ENCODE measurements at places on chromosomes 5 and 9.

- DNase-seq: peak; percentile 71
These were observed 104.3 kb upstream of the PHYKPL start for GRCh38 chr5:178336889-178337288.

GRCh38 chr9:92141144-92142129 lies 26.2 kb upstream of the SPTLC1 start:
- DNase-seq: no peak

DNA sequence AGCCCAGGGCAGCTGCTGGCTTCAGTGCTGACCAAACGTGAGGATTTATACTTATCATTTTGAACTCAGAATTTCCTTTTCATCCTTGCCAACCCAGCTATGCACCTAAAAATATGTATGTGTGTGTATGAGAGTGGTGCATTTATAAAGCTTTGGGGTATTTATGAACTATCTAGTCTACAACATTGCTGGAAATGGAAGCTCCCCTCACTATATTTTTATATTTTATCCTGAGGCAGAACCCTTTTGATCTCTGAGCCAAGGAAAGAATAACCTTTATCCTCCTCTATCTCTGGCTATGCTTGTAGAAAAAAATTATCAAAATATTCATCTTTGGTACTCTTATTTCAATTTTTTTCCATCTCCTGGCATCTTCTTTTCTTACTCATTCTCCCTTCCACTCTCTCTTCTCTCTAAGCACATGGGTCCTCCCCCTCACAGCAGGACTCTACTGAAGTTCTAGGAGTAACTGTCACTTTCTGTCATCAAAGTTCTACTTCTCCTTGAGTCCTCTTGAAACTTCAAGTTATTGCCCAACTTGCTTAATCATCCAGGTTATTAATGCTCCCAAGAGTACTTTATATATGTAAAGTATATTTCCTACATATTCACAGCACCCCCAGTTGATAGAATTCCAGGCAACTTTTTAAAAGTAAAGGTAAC lies 190.9 kb downstream of the HINT1 start:
- no peak for DNase-seq

GRCh38 chr5:53490747-53491146 lies 10.3 kb downstream of the FST start:
- DNase-seq: no peak

DNA sequence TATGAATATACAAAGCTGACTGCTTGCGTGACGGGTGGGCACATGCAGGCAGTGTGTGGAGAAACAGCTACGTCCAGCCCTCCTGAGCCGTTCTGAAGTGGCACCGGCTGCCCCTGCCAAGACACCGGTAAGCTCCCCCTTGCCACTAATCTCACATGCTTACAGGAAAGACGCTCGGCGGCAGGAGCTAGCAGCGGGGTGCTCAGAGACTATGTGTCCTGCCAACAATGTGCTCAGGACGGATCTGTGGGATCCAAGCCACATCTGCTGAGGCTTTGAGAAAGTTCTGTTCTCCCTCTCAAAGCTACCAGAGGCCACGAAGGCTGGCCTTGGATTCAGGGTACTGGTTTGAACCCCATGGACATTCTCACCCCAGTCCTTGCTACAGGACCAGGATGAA lies 157.2 kb upstream of the PHYKPL start:
- no peak for DNase-seq

GRCh38 chr9:121075251-121076036 lies 689 bp downstream of the CNTRL start:
- no peak for DNase-seq

- DNase-seq: no peak
These were observed 25.1 kb upstream of the MED10 start for GRCh38 chr5:6403416-6403815.

DNA sequence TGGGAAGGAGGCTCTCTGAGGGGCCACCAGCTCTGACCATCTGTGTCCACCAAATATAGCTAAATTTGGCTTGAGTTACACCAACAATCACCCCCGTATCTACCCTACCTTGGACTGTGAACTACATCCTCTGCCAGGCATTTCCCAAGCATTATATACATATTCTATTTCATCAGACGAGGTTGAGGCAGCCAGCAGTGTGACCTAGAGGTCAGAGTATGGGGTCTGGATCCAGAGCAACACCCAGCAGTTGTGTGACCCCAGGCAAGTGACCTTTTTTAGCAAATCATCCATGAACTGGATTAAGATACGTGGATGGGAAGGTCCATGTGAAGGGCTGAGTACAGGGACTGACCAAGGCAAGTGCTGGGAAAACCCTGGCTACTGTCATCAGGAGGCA lies 180.6 kb downstream of the HSPA4 start:
- DNase-seq: no peak

DNA sequence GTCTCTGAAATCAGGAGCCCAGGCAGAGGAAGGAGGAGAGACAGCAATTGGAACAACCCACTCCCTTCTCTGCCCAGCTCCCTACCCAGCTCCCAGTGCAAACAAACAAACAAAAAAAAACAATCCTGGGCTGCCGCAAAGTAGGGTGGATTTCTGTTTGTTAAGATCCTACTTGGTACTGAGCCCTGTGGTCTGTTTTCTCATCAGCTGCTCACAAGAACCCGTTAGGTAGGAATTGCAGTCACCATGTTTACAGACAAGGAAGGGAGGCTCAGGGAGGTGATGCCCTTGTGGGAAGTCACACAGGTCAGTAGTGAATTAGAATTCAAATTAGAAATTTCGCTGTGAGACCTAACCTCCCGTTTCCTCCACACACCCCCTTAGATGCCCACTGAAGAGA lies 128.8 kb upstream of the RAD23B start:
- no peak for DNase-seq

- DNase-seq: no peak
These were observed 51.7 kb upstream of the SLC27A6 start for GRCh38 chr5:128913551-128913950.

DNA sequence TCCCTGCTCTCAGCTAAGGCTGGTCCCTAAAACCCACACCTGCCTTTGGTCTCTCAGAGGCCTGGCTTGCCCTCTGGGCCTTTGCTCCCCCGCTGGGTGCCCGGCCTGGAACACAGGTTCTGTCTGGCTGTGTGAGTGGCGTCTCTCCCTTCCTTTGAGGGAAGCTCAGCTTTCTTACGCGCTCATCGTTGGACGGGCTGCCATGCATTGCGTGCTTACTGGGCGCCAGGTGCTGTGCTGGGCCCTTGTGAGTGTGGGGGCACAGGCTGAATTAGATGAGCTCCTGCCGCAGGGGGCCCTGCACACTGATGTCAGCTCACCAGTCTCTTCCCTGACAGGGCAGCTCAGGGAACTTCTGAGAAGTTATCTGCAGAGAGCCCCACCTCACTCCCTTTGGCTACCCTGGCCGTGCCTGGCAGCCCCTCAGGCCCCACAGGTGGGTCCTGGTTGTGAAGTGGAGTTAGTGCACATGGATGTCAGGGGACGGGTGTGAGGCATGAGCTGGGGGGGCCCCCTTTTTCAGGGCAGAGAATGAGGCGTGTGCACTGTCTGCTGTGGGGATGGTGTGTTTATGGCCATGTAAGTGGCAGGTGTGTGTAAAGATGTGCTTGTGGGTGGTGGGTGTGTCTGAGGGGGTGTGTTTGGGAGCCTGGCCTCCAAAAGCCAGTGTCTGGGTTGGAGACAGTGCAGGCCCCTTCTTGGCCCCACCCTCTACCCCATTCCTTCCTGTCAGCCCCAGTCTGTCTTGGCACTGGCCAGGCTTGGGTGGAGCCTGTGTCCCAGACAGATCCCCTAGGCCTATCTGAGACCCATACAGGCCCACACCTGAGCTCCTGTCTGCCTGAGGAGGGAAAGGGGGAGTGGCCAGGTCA lies 7.5 kb upstream of the RMND5B start:
- DNase-seq: no peak

GRCh38 chr5:31753700-31754357 lies 114.9 kb downstream of the PDZD2 start:
- no peak for DNase-seq

DNA sequence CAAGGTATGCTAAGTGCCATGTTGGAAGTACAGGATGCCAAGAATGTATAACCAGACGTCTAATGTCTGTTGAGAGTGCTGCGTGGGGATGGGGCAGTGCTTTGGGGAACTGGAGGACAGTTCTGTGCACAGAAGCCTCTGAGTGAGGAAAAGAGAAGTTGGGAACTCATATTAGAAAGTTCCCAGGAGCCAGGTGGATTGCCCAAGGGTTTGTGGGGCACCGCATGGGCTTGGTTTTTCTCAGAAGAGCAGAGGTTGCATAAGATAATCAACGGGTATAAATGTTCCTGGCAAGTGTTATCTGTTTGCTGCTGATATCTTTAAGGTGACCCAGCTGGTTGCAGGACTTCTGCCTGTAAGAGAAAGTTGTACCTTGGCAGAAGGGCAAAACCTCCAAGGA lies 13.1 kb downstream of the HRH2 start:
- DNase-seq: no peak

DNA sequence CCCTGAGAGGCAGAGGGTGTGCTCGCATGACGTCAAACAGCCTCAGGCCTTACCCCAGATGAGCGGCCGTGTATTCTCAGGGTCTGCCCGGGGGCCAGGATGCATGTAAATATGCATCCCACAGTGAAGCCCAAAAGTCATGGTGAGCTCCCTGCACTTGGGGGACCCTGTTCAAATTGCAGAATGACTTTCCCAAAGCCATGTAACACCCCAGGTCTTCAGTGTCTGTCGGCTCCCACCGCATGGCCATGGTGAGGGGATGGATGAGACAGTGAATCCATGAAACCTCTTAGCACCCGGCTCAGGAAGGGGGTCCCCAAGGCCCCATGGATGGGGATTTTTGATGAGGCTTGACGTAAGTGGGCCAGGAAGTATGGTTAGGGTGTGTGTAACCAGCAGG lies 9.3 kb upstream of the COL5A1 start:
- DNase-seq: no peak

- no peak for DNase-seq
These were observed 68.1 kb downstream of the RNF38 start for GRCh38 chr9:36332006-36332405.

GRCh38 chr5:135724617-135725016 lies 109.8 kb upstream of the SLC25A48 start:
- DNase-seq: no peak

GRCh38 chr5:140996060-140996459 lies 29.8 kb downstream of the PCDHAC2 start:
- no peak for DNase-seq

DNA sequence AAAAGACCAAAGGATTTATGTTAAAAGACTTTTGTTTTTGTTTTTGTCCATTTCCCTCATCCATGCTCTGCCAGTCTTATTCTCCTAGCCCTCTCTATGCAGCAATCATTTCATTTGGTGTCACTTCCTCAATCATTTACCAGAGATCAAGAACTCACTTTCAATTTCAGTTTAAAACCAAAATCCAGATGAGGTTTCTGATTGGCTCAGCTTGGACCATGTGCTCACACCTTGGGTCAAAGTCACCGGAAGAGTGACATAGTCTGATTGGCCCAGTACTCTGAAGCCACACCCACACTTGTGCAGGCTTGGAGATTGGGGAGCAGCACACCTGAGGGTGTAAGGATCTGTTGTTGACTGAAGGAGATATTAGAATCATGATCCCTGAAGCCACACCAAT lies 79.6 kb downstream of the TLR4 start:
- DNase-seq: no peak

DNA sequence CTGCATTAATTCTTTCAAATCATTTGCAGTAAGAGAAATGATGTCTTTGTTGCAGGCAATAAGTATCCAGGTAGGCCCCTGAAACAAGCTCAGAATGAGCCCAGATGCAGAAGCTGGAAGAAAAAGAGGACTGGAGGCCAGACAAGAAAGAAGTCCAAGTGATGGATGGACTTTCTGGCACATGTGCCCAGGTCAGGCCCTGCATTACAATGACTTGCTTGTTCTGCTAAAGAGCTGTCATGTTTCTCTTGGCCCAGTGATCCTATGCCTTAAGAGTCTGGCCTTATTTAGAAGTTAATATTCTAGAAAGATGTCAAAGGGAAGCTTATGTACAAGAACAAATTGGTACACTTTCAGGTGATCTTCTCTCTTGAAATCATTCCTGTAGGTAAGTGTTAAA lies 64.8 kb downstream of the DPYSL3 start:
- DNase-seq: no peak

- no peak for DNase-seq
These were observed 455.4 kb downstream of the EBF1 start for GRCh38 chr5:158644301-158644700.

DNA sequence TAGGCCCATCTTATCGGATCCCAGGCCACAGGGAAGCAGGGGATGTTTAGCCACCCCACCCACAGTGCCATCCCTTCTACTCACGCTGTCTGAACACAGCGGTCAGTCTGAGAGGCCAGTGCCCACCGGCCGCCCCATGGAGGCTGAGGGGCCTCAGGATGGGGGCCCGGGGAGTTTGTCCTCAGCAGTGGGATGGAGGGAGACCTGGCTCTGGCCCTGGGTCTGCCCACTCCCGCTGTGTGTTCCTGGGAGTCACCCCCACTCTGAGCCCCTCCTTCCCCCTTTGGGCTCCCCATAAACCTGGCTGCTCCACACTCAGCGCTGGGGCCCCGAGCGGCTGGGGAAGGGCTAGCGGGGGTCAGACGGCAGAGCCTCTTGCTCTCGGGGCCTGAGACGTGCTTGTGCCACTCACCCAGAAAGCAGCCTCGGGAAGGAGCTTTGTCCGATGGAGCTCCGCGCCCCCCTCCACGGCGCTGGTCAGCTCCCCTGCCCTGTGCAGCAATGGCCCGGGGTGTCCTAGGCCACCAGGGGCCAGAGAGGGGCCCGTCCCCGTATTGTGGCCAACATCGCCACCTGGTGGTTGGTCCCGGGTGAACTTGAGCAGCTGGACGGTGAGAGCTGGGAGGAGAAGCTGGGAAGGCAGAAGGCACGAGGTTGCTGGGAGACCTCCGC lies 10.9 kb upstream of the LAMC3 start:
- DNase-seq: peak; percentile 93

DNA sequence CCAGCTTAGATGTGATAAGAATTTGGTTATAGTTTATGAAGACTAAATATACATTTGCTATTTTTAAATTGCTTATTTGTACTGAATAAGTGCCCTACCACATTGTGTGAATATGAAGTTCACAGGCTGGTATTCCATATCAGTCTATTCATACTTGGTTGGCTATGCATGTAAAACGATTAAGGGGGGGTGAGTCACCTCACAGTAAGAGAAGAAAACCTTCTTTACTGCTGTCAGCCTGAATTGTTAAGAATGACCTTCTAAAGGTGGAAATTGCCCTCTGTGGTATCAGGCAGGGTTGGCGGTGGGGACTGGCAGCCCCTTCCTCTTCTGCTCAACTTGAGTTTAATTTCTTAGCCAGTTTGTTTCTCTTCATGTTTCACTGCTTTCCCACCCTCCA lies 127.0 kb upstream of the RPS23 start:
- DNase-seq: no peak

DNA sequence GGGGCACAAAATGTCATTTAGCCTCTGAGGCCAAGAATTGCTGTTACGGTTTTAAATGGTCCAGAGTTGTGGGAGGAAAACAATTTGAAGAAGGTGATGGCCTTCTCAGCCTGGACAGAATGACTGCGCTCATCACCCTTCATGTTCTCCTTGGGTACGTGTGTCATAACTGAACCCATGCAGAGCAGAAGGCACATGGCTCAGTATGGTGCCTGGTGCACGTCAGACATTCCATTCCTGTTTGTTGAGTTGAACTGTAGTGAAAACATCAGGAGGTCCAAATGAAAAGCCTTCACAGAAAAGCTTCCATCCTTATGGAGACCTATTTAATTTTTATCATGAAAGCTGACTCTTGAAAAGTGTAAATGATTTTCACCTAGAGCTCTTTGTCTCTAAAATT lies 133.2 kb downstream of the CFAP90 start:
- DNase-seq: no peak

GRCh38 chr9:13142776-13143175 lies 136.7 kb downstream of the MPDZ start:
- DNase-seq: no peak

GRCh38 chr9:127980706-127981558 lies at the start of gene EEIG1:
TSS of gene EEIG1 (minus strand) at chr9:127980989. CDS start at chr9:127980137, 852 bp downstream.
- DNase-seq: peak; percentile 98
